ENCODE measurements at places on chromosomes 2 and 18.

GRCh38 chr2:202251494-202251893, 13.1 kb upstream of the SUMO1 start:
- no peaks in the 10 kb centered on the region for H3K36me3 ChIP-seq
- no peak overlapping the region for H3K4me3 ChIP-seq
- no peaks in the 10 kb centered on the region for H3K27me3 ChIP-seq

DNA sequence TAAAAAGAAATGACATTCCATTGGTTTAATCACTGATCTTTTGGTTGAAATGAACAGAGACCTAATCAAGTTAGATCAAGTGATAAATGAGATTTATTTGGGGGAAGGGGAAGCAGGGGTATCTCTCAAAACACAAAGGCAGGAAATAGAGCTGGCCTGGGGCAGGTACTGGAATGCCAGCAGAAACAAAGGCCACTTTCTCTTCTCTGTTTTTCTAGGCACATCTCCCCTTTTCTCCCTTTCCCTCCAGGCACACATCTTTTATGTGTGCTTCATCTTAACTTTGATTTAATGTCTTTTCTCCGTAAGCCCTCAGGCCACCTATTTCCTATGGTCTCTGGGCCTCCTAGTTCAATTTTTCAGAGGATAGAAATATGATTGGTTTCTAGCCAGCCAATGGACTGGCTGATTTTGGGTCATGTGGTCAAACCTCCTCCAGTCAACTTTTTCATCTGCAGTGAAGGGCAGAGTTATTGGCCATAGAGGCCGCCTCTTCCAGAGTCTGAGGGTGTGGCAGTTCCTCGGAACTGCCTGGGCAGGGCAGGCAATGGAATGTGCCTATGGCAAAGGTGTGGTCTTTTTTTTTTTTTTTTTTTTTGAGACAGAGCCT, 58.9 kb upstream of the FAM136A start:
- no peak overlapping the region for H3K4me3 ChIP-seq
- no peaks in the 10 kb centered on the region for H3K4me1 ChIP-seq
- DNase-seq = no peak

DNA sequence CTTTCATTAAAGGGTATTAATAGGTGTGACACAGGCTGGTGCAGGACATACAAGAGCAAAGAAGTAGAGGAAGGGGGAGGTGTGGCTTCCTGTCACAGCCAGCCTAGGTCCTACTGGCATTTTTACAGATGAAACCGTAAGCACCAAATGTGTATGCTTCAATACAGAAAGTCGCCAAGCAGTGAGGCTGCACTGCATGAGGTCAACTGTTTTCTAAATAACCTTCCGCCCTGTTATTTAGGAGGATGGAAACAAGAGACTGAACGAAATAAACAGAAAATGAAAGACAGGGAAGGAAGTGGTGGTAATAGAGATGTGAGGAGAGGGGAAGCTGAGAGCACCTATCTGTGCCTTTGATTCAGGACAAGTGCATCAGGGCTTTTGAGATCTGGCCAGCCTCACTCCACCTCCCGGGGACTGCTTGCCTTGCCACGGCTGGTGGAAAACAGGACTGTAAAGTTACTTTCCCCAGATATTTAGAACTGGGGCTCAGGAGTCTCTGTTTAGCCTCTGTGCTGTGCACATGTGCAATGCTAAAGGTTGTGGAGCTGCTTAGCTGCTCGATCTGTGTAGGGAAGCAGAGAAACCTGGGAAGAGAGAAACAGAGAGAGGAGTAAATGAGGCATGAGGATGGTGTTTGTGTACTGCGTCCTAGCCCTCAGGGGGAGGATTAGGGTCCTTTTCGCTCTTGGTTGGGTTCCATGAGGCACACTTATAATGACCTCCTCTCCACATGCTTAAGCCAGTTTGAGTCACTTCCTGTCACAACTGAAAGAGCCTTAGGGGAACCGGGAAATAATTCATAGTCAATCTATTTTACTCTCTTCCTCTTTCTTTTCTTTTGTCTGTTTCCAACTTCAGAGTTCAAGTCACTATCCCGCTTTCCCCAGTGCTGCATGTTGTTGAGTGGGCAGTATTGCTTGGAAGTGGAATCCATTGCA, 62.3 kb upstream of the BOD1L2 start:
- H3K36me3 ChIP-seq = no peaks in the 10 kb centered on the region
- H3K4me3 ChIP-seq = no peak overlapping the region
- H3K4me1 ChIP-seq = peaks cover 14% of the 10 kb centered on the region
- DNase-seq = peak; percentile 36

- no peaks in the 10 kb centered on the region for H3K4me1 ChIP-seq
- H3K4me3 ChIP-seq = no peak overlapping the region
- H3K27ac ChIP-seq = no peak overlapping the region
Observed at GRCh38 chr2:86368161-86368824, 30.9 kb upstream of the REEP1 start.

DNA sequence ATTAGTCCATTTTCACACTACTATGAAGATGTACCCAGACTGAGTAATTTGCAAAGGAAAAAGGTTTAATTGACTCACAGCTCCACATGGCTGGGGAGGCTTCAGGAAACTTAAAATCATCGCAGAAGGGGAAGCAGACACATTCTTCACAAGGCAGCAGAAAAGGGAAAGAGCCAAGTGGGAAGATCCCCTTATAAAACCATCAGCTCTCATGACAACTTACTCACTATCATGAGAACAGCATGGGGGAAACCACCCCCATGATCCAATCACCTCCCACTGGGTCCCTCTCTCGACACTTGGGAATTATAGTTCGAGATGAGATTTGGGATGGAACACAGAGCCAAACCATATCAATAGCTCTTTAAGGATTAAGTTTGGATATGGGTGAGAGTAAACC, 246.1 kb upstream of the CYRIA start:
- no peaks in the 10 kb centered on the region for H3K27me3 ChIP-seq
- no peaks in the 10 kb centered on the region for H3K36me3 ChIP-seq
- DNase-seq = no peak

- peak overlapping the region; percentile 84 for H3K4me3 ChIP-seq
- no peaks in the 10 kb centered on the region for H3K27me3 ChIP-seq
- no peak overlapping the region for H3K27ac ChIP-seq
- peaks cover 22% of the 10 kb centered on the region for H3K4me1 ChIP-seq
- no peak for DNase-seq
- peaks cover 24% of the 10 kb centered on the region for H3K36me3 ChIP-seq
Observed at GRCh38 chr18:2572171-2572569, 813 bp downstream of the NDC80 start.

GRCh38 chr2:163665817-163666216, 70.0 kb downstream of the FIGN start:
- H3K4me1 ChIP-seq = peaks cover 36% of the 10 kb centered on the region
- no peak for DNase-seq
- no peaks in the 10 kb centered on the region for H3K36me3 ChIP-seq
- no peaks in the 10 kb centered on the region for H3K27me3 ChIP-seq

- H3K27me3 ChIP-seq = no peaks in the 10 kb centered on the region
- no peaks in the 10 kb centered on the region for H3K4me1 ChIP-seq
- no peak for DNase-seq
- no peak overlapping the region for H3K27ac ChIP-seq
- no peak overlapping the region for H3K4me3 ChIP-seq
Observed at GRCh38 chr2:5140347-5140746, 551.8 kb upstream of the SOX11 start.

DNA sequence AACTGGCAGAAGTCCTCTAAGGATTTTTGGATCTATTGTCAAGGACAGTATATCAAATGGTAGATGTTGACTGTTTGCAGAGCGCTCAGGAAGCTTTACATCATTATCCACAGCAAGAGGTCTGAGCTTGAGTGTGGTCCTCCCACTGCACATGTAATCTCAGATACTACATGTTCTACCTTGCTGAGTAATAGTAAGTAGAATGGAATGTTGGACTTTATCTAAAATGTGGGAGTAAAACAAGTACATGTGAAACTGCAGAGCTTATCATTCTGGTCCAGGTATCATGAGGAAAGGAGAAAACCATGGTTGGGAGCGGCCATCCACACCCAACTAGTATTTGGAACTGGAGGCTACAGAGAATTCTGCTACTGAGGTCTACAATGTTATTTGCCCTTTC, 19.3 kb upstream of the CD28 start:
- H3K36me3 ChIP-seq = no peaks in the 10 kb centered on the region
- H3K27me3 ChIP-seq = no peaks in the 10 kb centered on the region
- H3K4me3 ChIP-seq = no peak overlapping the region
- no peak overlapping the region for H3K27ac ChIP-seq
- DNase-seq = no peak

All from neural progenitor cell (in vitro differentiated cells).